Thyroid gland (tissue), 4 donors: ENCODE measurements at places on chromosomes 7 and 10.

DNA sequence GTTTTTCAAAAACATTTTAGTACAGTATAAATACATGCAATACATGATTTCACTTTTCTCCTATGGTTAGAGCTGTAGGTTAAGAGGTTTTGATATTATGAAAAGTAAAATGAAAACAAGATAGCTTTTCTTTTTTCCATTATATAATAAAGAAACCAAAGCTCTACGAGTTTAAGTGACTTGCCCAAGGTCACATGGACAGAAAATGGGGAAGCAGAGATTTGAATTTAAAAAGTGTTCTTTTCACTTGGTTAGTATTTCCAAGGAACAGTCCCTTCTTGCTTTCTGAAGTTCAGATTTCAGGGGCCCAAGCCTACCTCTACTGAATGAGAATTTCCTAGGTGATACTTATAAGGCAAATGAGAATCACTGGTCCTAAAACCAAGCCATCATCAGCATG lies 13.2 kb upstream of the MAP3K8 start:
- no peak for DNase-seq

DNA sequence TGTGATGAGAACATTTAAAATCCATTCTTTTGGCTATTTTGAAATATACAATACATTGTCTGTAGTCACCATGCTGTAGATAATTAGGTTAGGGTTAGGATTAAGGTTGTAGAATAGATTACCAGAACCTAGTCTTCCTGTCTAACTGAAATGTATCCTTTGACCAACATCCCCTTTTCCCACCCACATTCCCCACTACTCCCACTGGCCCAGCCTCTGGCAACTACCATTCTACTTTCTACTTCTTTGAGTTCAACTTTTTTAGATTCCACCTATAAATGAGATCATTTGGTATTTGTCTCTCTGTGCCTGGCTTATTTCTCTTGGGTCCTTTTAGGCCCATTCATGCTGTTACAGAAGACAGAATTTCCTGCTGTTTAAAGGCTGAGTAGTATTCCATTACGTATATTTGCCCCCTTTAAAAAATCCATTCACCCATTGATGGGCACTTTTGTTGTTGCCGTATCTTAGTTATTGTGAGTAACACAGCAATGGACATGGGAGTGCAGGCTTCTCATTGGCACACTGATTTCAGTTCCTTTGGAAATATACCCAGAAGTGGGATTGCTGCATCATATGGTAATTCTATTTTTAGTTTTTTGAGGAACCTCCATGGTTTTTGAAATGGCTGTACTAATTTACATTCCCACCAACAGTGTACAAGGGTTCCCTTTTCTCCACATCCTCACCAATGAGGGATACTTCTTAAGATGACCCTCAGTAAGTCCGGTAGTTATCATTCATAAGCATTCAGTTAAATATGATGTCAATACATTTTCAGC lies 104.0 kb downstream of the RALA start:
- DNase-seq = no peak

DNA sequence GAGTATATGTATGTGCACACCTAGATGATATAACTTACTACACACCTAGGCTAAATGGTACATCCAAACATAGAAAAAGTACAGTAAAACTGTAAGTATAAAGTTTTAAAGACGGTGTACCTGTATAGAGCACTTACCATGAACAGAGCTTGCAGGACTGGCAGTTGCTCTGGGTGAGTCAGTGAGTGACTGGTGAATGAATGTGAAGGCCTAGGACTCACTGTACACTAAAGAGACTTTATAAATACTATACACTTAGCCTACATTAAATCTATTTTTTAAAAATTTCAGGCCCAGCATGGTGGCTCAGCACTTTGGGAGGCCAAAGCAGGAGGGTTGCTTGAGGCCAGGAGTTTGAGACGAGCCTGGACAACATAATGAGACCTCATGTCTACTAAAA lies 195.3 kb downstream of the FZD1 start:
- no peak for DNase-seq

- no peak for DNase-seq
These were observed 20.4 kb downstream of the PPP2R2D start for GRCh38 chr10:131921184-131921583.

DNA sequence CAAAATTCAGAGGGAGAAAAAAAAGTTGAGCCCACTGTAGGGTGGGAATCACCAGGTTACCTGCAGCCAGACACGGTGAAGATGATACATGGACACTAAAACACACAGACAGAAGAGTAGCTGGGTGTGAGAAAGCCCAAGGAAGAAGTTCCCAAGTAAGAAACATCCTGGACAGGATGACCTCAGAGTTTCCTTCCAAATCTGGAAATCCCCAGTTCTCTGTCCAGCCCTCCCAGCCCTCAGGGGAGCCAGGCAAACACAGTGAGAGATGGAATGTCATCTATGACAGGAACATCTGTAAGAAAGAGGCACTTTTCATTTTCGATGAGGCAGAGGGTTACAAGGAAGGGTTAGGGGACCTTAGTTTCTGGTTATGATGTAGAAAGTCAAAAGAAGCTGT lies 125.1 kb upstream of the LYZL1 start:
- DNase-seq = no peak

- no peak for DNase-seq
These were observed 66.0 kb downstream of the SLC25A40 start for GRCh38 chr7:87810130-87810529.

DNA sequence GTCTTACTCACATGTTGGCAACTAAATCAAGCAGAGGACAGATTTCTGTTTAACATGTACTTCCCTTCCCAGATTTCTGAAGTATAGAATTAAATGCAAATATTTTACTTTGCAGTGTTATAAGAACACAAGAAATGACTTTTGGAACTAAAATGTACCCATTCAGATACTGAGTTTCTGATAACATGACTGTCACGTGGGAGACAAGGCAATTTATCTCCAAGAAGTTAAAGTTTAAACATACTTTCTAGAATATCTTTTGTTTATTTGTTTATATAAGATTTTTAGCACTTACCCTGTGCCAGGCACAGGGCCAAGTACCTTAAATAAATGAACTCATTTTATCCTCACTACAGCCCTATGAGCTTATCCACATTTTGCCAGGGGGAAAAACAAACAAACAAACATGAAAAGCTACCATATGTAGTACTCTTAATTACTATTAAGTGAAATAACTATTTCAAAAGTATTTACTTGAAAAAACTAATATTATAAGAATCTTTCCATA lies 807.1 kb upstream of the KCND2 start:
- DNase-seq = no peak
